ENCODE measurements at places on chromosomes 7 and 10.

- no peak for DNase-seq
These were observed 22.7 kb downstream of the ARL3 start for GRCh38 chr10:102691285-102692066.

GRCh38 chr10:102645388-102645740 is 1.1 kb downstream of the TRIM8 start:
- DNase-seq, result no peak

DNA sequence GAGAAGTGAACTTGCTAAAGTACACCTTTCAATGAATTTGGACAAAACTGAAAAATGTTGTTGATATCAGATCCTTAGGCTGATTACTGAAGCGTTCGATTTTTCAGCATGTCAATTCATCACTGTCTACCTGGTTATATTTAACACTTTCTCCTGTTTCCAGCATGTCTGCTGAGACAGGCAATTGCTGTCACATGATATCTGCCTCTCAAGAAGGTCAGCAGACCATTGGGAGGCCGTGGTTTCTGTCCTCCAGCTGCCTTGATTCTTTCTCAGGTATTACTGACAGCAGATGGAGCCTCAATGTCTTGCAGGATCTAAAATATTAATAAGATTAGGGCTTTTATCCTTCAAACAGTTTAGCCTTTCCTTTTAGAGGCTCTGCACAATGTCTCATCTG is 127.5 kb downstream of the SNX10 start:
- no peak for DNase-seq

- no peak for DNase-seq
These were observed 894.1 kb upstream of the PHF14 start for GRCh38 chr7:10079572-10079971.

- DNase-seq, result no peak
These were observed 72.6 kb upstream of the LSM8 start for GRCh38 chr7:118111347-118111746.

DNA sequence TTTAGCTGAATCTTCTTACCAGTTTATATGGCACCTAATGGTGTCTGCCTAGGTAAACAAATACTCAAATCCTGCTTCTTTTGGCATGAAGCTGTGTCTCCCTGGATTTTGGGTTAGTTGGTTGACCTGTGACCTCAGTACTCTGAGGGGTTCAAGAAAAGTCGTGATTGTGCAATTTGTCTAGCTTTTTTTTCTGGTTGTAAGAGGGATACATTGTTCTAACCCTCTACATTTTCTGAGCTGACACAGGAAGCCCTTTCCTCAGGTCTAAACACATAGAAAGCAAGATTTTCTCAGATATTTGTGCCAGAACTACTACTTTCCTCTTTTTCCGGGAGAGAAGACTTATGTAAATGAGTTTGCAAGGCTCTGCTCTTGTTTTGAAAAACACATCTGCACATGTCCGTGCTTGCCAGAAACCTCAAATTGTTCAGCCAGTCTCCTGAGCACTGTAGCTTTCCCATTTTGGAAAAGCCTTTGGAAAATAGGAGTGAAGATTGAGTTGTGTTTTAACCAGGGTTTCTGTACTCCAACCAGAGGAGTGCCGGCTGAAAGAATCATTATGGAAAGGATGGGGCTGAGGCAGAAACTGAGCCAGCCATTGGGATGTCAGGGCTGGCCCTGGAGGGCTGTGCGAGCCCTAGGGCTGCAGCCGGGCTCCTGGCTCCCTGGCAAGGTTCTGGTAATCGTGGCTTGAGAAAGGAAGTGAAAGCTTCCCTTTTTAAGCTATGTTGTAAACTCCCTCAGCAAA is 31.3 kb upstream of the CXCL12 start:
- no peak for DNase-seq

GRCh38 chr10:6297951-6298381 is 95.2 kb downstream of the PFKFB3 start:
- DNase-seq, result no peak
